ENCODE measurements at places on chromosomes 3 and 15.

- DNase-seq, result no peak
Measured at GRCh38 chr3:33064929-33065328, 32.0 kb downstream of the GLB1 start.

DNA sequence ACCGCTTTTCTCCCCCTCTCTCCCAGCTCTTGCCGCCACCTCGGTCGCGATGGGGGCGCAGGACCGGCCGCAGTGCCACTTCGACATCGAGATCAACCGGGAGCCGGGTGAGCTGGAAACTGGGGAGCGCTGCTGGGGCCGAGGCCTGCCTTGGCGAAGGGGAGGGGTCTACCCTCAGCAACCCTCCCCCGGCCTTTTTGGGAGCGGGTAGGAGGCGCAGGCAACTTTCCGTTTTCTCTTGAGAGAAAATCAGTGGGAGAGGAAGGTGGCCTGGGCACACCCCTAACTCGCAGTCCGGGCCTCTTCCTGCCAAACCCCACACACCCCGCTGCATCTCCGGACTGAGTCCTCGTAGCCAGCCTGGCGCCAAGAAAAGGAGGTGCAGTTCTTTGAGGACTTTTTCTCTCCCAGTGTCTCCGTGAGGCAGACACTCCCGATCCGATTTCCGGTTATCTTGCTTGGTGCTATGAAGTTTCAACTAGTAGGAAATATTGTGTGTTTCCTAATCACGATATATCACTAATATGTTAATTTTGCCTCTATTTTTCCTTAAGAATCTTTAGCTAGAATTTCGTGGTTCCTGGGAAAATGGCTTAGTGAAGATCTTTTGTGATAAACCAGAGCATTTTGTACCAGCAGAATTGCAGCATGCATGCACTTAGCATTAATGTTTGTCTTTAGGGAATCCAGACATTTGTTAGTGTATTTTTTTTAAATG is 631 bp downstream of the NKTR start:
- no peak for DNase-seq

GRCh38 chr3:44513513-44513912 is 36.0 kb upstream of the ZNF445 start:
- no peak for DNase-seq

DNA sequence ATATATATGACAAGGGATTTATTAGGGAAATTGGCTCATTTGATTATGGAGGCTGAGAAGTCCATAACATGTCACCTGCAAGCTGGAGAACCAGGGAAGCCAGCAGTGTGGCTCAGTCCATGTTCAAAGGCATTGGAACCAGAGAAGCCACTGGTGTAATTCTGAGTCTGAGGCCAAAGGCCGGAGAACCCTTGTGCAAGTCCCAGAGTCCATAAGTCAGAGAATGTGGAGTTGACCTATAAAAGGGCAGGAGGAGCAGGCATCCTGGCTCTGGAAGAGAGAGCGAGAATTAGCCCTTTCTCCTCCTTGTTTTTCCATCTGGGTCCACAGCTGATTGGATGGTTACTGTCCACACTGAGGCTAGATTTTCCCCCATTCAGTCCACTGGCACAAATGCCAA is 319.8 kb downstream of the IGSF11 start:
- no peak for DNase-seq

GRCh38 chr15:60005352-60006202 is 1.5 kb downstream of the FOXB1 start:
- no peak for DNase-seq

DNA sequence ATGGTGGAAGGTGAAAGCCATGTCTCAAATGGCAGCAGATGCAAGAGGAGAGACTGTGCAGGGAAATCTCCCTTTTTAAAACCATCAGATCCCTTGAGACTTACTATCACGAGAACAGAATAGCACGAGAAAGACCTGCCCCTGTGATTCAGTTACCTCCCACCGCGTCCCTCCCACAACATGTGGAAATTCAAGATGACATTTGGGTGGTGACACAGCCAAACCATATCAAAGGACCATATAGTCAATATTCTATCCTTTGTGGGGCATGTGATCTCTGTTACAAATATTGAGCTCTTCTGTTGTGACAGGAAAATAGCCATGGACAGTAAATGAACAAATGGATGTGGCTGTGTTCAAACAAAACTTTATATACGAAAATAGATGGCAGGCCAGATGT is 77.2 kb upstream of the ACKR4 start:
- no peak for DNase-seq

DNA sequence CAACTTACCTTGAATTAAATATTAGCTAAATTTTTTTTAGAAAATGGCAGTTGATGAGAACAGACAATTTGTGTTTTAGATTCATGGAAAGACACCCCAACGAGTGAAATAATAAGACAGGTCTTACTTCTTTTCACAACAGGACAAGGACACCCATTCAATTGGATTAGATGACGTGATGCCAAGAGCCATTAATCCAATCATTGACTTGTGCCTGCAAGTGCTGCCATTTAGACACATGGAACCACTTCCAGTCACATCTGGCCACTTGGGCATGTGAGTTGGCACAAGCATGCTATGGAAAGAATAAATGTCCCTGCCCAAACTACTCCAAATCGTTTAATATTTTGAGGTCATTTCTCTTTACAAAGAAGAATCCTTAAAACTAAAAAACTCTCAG is 1308.8 kb downstream of the ROBO2 start:
- DNase-seq, result no peak

- no peak for DNase-seq
Measured at GRCh38 chr15:101092867-101093202, 159.0 kb downstream of the CHSY1 start.
